Osteoblast (primary cell): ENCODE measurements at places on chromosomes 6 and 20. TPM values are rescaled to one million over a fixed set of nuclear protein-coding genes. Genes with fewer than 3 reads are reported as not detected.

The MYB gene
- under 0.01 and 0.36 TPM in 2 replicates for total RNA-seq

The ACTL10 gene
- 1.8 and 2.2 TPM in 2 replicates for total RNA-seq

The MAVS gene
- 32.1 and 32.2 TPM in 2 replicates for total RNA-seq

The SOX18 gene
- total RNA-seq: under 0.01 TPM in 2 replicates

The RIMS1 gene
- 8.3 and 13.4 TPM in 2 replicates for total RNA-seq

The PHIP gene
- 23.9 and 24.5 TPM in 2 replicates for total RNA-seq

The DACT2 gene
- total RNA-seq: not detected in 2 replicates

The COL19A1 gene
- total RNA-seq: under 0.01 TPM in 1 of 2 replicates, not detected in the other

The COL10A1 gene
- 36.2 and 83.7 TPM in 2 replicates for total RNA-seq

The BNIP5 gene
- total RNA-seq: not detected in 2 replicates

The CARMIL1 gene
- 24.5 and 25.7 TPM in 2 replicates for total RNA-seq

The MRPS10 gene
- 46.9 and 52.5 TPM in 2 replicates for total RNA-seq

The SYCP2 gene
- total RNA-seq: 0.59 and 1.4 TPM in 2 replicates

The SLC44A4 gene
- not detected in 2 replicates for total RNA-seq

The SLC52A3 gene
- not detected in 2 replicates for total RNA-seq

The PNPLA1 gene
- under 0.01 TPM in 1 of 2 replicates, not detected in the other for total RNA-seq

The NFKBIE gene
- 3.2 and 4.7 TPM in 2 replicates for total RNA-seq

The PHACTR1 gene
- 0.36 and 1.2 TPM in 2 replicates for total RNA-seq

The PGC gene
- not detected in 2 replicates for total RNA-seq

The HRH3 gene
- not detected in 2 replicates for total RNA-seq

The ZNF165 gene
- 0.36 and 1.2 TPM in 2 replicates for total RNA-seq

The ECT2L gene
- under 0.01 TPM in 1 of 2 replicates, not detected in the other for total RNA-seq

The KCNS1 gene
- 0.59 and 1.1 TPM in 2 replicates for total RNA-seq

The TBX18 gene
- 64.1 and 65.1 TPM in 2 replicates for total RNA-seq

The MARCKS gene
- total RNA-seq: 535 and 570 TPM in 2 replicates

The SIRPA gene
- 13.8 and 15.9 TPM in 2 replicates for total RNA-seq

The SNAP25 gene
- total RNA-seq: 1.8 TPM in 2 replicates

The TCP11 gene
- total RNA-seq: 0.29 and 0.72 TPM in 2 replicates

The ABHD16B gene
- not detected in 2 replicates for total RNA-seq

The SIRPB1 gene
- 0.72 and 1.2 TPM in 2 replicates for total RNA-seq

The MMUT gene
- total RNA-seq: 16.2 and 16.6 TPM in 2 replicates

The SLC4A11 gene
- total RNA-seq: under 0.01 TPM in 2 replicates

The BMP2 gene
- 1.8 TPM in 2 replicates for total RNA-seq

The ENPP5 gene
- 2.5 and 5.3 TPM in 2 replicates for total RNA-seq

The HSPA1B gene
- 45.7 and 59.7 TPM in 2 replicates for total RNA-seq

The SEC63 gene
- total RNA-seq: 35.8 and 54.5 TPM in 2 replicates
